ENCODE measurements at places on chromosomes 11 and 22. TPM values are rescaled to one million over a fixed set of nuclear protein-coding genes. Genes with fewer than 3 reads are reported as not detected.

DNA sequence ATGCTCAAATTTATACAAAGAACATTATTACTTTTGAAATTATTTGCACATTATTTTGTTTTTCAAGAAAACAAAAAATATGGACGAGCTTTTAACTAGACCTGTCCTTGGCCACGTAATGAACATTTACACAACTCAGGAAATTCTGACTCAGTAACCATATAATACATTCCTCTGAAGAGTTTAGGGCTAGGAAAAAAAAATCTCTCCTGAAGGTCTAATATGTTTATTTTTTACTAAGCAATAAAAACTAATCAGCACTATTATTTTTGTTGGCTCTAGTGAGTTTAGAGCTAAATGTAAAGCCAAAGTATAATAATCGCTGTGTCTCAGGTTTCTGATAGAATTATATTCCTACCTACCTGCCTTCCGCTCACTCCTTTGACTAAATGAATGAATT lies 187.5 kb downstream of the SWAP70 start:
- H3K36me3 ChIP-seq = peaks cover 4% of the 10 kb centered on the region
- H3K4me1 ChIP-seq = peaks cover 8% of the 10 kb centered on the region
- no peak overlapping the region for H3K27ac ChIP-seq
- no peak for DNase-seq

- no peaks in the 10 kb centered on the region for H3K27me3 ChIP-seq
- H3K36me3 ChIP-seq = peaks cover 4% of the 10 kb centered on the region
- H3K27ac ChIP-seq = peak overlapping the region; percentile 2
- no peak for DNase-seq
These were observed 45.5 kb upstream of the ALKBH3 start for GRCh38 chr11:43835104-43835503.

- H3K4me1 ChIP-seq = peaks cover 4% of the 10 kb centered on the region
- no peak overlapping the region for H3K4me3 ChIP-seq
- no peak overlapping the region for H3K27ac ChIP-seq
- DNase-seq = no peak
- no peaks in the 10 kb centered on the region for H3K36me3 ChIP-seq
These were observed 5.6 kb upstream of the GRIK4 start for GRCh38 chr11:120505801-120506425.

DNA sequence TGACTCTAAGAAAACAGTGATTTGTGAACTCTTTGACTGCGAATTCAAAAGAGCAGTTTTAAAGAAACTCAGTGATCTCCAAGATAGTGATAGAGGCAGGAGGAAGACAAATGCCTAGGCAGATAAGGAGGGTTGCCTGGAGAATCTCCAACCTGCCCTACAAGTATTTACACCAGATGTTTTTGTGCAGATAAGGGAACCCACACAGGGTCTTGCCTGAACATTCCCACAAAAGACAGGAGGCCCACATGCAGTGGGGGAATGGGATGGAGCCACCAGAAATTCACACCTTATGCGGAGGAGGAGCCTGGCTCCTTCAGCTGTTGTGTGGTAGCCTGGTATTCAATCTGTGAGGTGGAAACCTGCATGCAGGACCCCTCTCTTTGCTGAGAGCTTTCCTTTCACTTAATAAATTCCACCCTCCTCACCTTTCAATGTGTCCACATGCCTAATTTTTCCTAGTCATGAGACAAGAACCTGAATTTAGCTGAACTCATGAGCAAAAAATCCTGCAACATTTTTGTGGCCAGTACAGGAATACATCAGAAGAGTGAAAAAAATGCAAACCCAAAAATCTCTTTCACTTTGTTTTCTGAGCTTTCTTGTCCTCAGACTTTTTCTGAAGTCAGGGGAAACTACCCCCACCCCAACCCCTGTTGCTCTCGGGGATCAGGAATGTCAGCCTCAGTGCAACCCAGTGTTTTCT lies 8.1 kb upstream of the GLYAT start:
- DNase-seq = no peak
- H3K27ac ChIP-seq = no peak overlapping the region
- no peak overlapping the region for H3K4me3 ChIP-seq
- H3K27me3 ChIP-seq = peaks cover 4% of the 10 kb centered on the region

CALCB gene
- 0.28 TPM for total RNA-seq

TSGA10IP gene
- total RNA-seq = not detected

- no peaks in the 10 kb centered on the region for H3K36me3 ChIP-seq
- DNase-seq = no peak
- H3K4me1 ChIP-seq = peaks cover 19% of the 10 kb centered on the region
- peaks cover 2% of the 10 kb centered on the region for H3K27me3 ChIP-seq
- H3K27ac ChIP-seq = no peak overlapping the region
These were observed 36.2 kb downstream of the SERPINH1 start for GRCh38 chr11:75598264-75598663.

DNA sequence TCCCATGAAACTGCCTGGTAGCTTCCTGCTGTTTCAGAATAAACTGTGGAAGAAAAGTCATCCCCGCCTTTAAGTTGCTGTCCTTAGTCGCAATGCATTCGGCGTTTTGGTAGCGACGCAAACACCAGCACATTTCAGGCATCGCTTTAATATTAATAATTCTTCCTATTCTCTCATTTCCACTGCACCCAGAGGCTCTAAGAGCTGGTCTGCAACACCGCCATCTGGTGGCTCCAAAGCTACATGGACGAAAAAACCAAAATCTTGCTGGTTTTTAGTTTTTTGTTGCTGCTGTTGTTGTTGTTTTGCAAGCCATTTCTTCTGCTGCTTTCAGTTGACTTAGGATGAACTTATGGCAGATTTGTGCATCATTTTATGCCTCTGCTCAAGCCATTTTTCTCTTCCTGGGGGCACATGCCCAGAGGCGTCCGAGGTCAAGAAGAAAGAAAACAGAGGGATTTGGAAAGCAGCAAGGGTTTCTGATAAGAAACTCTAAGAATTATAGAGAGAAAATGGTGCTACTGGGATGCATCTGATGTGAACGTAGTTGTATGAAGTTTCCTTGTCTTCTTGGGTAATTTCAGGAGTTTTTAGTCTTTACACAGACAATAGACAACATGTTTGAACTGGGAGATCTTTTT lies 345.4 kb upstream of the KIRREL3 start:
- H3K27ac ChIP-seq = no peak overlapping the region
- H3K4me1 ChIP-seq = no peaks in the 10 kb centered on the region
- DNase-seq = peak; percentile 46
- H3K36me3 ChIP-seq = peaks cover 3% of the 10 kb centered on the region
- H3K27me3 ChIP-seq = no peaks in the 10 kb centered on the region

DNA sequence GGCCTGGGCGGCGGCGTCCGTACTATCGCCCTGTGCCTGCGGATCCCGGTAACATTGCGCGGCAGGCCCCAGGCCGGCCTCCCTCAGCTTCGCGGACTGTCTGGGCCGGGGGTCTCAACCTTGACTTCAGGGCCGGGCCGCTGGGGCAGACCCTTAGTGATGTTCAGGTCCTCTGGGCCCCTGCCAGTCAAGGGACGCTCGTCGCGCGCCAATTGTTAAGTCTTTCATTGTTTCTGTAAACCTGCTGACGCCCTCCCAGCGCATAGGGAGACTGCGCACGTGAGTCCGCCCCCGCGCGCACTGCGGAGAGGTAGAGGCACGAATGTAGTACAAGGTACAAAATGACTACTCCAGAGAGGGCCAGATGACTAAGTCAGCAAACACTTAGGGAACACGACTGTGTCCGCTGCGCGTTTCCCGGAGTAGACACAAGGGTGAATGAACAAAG lies 451 bp upstream of the HDHD5 start:
- peaks cover 18% of the 10 kb centered on the region for H3K4me1 ChIP-seq
- no peak for DNase-seq
- H3K27ac ChIP-seq = peak overlapping the region; percentile 26
- H3K4me3 ChIP-seq = peak overlapping the region; percentile 93
- H3K27me3 ChIP-seq = peaks cover 4% of the 10 kb centered on the region
- H3K36me3 ChIP-seq = peaks cover 5% of the 10 kb centered on the region

SCT gene
- 1.8 TPM for total RNA-seq

DNA sequence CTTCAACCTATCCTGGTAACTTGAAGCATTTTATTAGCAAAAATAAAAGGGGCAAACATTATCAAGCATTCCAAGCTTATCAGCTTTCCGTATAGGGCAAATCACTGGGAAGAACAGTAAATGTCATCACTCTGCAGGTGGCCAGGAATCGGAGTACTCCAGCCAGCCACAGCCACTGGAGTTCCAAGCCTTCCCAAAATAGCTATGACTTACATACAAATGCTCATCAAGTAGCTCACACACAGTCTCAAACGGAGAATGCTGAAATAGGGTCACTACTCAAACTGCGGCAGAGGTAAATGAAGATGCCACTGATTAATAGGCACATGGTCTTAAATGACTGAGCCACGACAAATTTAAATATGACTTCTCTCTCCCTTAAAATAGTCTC lies 2.1 kb downstream of the USP28 start:
- H3K4me1 ChIP-seq = peaks cover 54% of the 10 kb centered on the region
- H3K4me3 ChIP-seq = peak overlapping the region; percentile 95
- no peak for DNase-seq

C11orf52 gene
- 2.8 TPM for total RNA-seq

FANCF gene
- 9.3 TPM for total RNA-seq

ART1 gene
- not detected for total RNA-seq

GRCh38 chr11:95577716-95578460 lies 211.7 kb downstream of the FAM76B start:
- no peak overlapping the region for H3K27ac ChIP-seq
- H3K4me1 ChIP-seq = no peaks in the 10 kb centered on the region
- no peak for DNase-seq
- no peaks in the 10 kb centered on the region for H3K27me3 ChIP-seq
- H3K36me3 ChIP-seq = no peaks in the 10 kb centered on the region

GRCh38 chr22:49458708-49459099 lies 369.0 kb downstream of the BRD1 start:
- H3K4me1 ChIP-seq = no peaks in the 10 kb centered on the region
- no peaks in the 10 kb centered on the region for H3K36me3 ChIP-seq
- H3K27me3 ChIP-seq = peaks cover 1% of the 10 kb centered on the region
- no peak overlapping the region for H3K4me3 ChIP-seq
- no peak overlapping the region for H3K27ac ChIP-seq

GRCh38 chr11:16793511-16793910 lies 55.1 kb downstream of the C11orf58 start:
- H3K4me1 ChIP-seq = peaks cover 28% of the 10 kb centered on the region
- H3K36me3 ChIP-seq = peaks cover 7% of the 10 kb centered on the region
- H3K27ac ChIP-seq = no peak overlapping the region
- DNase-seq = no peak

- H3K4me3 ChIP-seq = no peak overlapping the region
- peaks cover 10% of the 10 kb centered on the region for H3K36me3 ChIP-seq
- no peak overlapping the region for H3K27ac ChIP-seq
- peaks cover 34% of the 10 kb centered on the region for H3K27me3 ChIP-seq
These were observed 6.2 kb upstream of the LRFN4 start for GRCh38 chr11:66850588-66851238.

DNA sequence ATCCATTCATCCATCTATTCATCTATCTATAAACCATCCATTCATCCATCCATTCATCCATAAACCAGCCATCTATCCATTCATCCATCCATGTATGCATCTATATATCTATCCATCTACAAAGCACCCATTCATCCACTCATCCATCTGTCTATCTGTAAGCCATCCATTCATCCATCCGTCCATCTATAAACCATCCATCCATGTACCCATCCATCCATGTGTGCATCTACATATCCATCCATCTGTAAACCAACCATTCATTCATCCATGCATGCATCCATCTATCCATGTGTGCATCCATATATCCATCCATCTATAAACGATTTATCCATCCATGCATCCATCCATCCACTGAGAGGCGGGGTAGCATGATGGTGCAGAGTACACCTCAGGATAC lies 58.4 kb downstream of the MPPED1 start:
- no peak overlapping the region for H3K4me3 ChIP-seq
- no peaks in the 10 kb centered on the region for H3K4me1 ChIP-seq
- H3K36me3 ChIP-seq = no peaks in the 10 kb centered on the region

ST3GAL4 gene
- 25.9 TPM for total RNA-seq

DNA sequence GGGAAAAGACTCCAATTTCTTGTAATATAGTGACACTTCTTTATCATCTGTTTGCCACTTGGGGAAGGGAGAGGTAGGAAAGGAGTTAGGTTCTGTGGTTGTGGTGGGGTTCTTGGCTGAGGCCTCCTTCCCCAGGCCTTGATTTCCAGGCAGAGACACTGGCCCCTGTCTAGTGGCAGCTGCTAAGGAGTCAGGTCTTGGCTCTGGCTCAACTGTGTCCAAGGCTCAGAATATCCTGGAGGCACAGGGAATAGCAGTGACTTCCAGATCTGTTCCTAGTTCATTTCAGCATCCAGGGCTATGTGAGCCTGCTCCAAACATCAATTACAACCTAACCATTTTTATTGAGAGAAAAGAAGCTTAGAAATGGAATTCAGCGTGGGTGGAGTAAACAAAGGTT lies 29.5 kb downstream of the PPFIBP2 start:
- no peak for DNase-seq
- no peaks in the 10 kb centered on the region for H3K36me3 ChIP-seq
- H3K27me3 ChIP-seq = peaks cover 2% of the 10 kb centered on the region

Measured in endothelial cell (in vitro differentiated cells).